ENCODE measurements at places on chromosomes 11 and 22.
A peak's percentile ranks its signal among the peaks of the same experiment; 100 is the strongest.

DNA sequence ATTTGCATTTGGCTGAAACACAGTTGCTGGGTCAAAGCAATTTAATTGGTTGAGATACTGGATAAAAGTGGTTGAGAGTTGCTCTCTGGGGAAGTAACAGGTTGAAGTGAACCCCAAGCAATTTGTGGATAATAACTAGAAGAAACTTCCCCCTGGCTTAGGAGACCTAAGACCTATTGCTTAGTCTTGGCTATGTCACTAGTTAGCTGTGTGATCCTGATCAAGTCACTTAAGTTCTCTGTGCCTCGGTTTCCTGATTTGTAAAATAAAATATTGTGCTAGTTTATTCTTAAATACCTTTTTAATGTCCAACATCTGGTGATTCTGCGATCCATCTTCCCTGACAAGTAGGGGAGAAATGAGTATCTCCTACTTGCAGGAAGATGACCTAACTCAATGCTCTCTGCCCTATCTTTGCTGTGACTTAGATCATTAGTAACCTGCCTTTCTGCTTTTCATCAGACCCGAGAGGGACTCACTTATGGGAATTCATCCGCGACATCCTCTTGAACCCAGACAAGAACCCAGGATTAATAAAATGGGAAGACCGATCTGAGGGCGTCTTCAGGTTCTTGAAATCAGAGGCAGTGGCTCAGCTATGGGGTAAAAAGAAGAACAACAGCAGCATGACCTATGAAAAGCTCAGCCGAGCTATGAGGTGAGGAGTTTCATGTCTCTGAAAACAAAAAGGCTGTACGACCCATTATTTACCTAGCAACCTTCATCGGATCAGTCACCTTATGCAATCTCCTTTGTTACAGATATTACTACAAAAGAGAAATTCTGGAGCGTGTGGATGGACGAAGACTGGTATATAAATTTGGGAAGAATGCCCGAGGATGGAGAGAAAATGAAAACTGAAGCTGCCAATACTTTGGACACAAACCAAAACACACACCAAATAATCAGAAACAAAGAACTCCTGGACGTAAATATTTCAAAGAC is 37.5 kb downstream of the EHF start:
- DNase-seq = no peak

- peak; percentile 47 for DNase-seq
These were observed 31.0 kb upstream of the HMOX1 start for GRCh38 chr22:35349704-35350538.

DNA sequence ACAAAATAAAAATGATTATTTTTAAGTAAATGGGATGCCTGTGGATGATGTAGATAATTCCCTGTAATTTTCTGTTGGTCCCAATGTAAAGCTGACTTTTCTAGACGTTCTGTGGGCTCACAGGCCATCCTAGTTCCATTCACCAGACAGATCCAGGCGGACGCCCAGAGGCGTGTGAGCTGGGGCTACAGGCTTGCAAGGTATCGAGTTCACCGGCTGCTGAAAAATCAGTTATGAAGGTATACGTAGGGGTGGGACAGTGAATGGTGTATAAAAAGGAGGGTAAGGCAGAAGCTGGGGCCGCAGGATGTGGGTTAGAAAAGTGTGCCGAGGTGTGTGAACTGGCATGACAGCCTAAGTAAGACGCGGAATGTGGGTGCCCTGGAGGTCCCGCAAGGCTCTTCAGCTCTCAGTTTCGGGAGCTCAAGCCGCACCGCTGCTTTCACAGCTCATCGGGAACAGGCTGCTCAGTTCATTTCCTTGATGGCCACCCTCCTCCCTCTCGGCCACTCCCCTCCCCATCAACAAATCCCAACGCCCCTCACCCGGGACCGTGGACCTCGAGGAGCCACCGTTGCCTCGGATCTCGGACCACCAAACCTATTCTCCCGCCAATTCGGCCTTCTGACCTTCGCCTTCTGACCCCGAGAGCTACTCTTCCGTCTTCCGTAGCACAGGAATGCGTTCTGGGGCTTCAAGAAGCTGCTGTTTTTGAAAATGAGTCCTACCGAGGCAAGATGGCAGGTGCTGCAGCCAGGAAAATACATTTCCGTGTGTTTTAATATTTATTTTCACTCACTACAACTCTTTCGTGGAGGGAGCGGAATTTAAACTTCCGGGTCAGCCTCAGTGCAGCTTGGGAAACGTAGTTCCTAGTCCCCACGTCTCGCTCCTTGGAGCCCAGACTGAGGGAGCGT is at the start of gene XNDC1N:
Gene XNDC1N (minus strand): TSS at position 775 of the 917 bp plus-strand sequence. CDS start 5,241 bp downstream, outside the sequence.
- DNase-seq = no peak

- no peak for DNase-seq
These were observed 16.8 kb downstream of the MACROD1 start for GRCh38 chr11:64148917-64149617.

GRCh38 chr22:22753526-22754267 is 109.3 kb downstream of the GGTLC2 start:
- peak; percentile 3 for DNase-seq

- DNase-seq = peak; percentile 90
These were observed 11.1 kb downstream of the TXN2 start for GRCh38 chr22:36470162-36470993.

DNA sequence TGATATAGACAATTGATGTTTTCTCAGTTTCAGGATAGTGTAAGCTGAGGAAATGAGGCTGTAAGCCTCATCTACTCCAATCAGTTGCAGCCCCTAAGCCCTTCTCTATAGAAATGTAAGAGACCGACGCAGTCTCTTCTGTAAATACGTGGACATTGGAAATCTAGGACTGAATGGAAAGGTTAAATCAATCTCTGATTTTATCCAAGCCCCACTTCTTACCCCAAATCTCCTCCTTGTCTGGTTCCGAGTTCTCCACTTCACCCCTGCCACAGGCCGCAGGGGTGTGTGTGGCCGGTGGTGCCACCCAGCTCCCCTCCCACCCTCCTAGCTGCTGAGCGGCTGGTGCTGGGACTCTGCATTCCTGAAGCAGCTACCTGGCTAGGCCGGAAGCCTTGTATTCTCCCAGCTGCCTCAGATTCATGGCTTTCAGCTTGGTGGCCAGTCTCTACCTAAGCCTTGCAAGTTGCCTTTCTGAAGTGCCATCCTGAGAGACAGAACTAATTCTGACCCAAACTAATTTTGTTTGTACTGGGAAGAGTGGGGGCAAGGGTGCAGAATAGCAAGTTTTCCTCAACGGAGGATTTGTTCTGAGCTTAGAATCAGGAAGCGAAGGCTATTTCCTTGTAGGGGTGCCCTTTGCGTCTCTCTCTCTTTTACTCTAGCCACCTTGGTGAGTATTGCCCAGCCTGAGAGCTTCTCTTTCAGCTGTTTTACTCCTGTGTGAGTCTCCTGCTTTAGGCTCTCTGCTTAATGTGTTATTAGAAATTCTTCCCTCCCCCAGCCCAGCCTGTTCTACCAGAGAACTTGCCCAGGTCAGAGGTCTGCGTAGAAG is 749 bp downstream of the VWA5A start:
- DNase-seq = no peak

GRCh38 chr11:108491936-108492335 is 6.2 kb downstream of the POGLUT3 start:
- DNase-seq = no peak

- peak; percentile 63 for DNase-seq
These were observed 101.6 kb downstream of the CCDC81 start for GRCh38 chr11:86476109-86476861.

GRCh38 chr11:44371706-44372105 is 61.8 kb upstream of the ALX4 start:
- DNase-seq = no peak

DNA sequence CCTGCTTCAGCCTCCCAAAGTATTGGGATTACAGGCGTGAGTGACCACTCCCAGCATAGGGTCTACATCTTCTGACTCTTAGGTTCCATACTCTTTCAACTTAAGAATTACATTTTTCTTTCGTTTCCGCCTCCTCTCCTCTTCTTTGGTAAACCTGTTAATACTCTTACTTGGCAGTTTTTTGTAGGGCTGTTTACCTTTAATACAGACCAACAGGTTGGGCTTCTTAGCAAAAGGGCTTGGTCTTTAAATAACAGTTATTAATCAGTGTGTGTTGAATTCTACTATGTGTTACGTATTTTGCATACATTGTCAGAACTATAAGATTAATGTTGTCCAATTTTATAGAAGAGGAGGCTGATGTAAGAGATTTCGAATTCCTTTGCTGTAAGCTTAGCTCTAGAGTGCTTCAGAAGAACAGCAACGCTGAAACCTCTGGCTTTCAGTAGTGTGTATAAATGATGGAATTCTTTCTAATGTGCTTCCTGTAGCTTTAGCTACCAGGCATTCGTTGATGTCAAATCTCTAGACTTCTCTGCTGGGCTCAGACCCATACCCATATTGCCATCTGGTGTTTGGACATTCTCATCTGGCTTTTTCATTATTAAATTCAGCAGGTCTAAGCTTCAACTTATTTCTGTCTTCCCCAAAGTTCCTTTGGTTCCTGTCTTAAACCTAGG is 3.1 kb downstream of the FDX1 start:
- DNase-seq = peak; percentile 51

- no peak for DNase-seq
These were observed 60.0 kb downstream of the BARX2 start for GRCh38 chr11:129435499-129436245.

- no peak for DNase-seq
These were observed 14.7 kb downstream of the KCNQ1OT1 start for GRCh38 chr11:2685051-2685450.

GRCh38 chr11:43119275-43119970 is 192.4 kb upstream of the API5 start:
- DNase-seq = no peak

DNA sequence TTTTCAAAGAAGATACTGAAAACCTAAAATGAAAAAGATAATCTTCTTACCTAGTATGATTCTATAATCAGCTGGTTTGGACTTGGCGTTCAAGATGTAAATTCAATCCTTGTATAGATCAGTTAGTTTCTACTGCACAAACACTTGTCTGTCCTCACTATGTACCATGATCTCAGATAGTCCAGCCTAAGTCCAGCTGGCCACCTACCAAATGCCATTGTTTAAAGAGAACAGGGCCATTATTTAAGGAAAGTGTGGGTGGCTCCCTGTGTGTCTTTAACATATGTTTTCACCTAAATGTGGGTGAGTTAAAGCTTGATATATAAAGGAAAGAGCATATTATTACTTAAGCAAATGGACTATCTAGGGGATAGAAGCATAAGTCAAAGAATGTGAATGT is 38.6 kb downstream of the BLID start:
- no peak for DNase-seq

- no peak for DNase-seq
These were observed 11.0 kb downstream of the TANGO2 start for GRCh38 chr22:20031732-20032406.

DNA sequence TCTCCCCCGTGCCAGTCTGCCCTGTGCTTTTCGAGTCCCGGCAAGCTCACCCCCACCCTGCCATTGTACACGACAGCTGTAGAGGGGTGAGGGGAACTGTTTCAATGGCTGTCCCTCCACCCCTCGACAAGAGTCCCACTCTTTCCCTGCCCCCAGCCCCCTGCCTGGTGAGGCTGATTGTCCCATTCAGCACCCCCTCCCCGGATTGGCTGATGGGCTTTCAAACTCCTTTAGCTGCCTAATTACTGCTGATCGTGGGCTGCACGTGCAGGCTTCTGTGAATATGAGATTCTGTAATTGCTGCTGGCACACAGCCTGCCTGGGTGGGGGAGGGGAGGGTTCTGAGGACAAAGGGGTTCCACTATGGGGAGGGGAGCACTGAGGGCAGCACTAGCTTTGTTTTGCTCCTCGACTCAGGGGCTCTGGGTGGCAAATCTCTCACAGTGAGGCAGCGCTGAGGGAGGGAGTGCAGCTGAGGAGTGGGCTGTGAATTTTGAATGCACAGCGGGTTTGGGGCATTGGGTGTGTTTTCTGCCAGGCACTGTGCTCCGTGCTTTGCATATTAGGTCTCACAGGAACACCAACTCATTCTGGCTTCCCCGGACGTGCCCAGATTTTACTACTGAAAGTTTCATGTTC is 42.6 kb upstream of the ACCSL start:
- DNase-seq = no peak

DNA sequence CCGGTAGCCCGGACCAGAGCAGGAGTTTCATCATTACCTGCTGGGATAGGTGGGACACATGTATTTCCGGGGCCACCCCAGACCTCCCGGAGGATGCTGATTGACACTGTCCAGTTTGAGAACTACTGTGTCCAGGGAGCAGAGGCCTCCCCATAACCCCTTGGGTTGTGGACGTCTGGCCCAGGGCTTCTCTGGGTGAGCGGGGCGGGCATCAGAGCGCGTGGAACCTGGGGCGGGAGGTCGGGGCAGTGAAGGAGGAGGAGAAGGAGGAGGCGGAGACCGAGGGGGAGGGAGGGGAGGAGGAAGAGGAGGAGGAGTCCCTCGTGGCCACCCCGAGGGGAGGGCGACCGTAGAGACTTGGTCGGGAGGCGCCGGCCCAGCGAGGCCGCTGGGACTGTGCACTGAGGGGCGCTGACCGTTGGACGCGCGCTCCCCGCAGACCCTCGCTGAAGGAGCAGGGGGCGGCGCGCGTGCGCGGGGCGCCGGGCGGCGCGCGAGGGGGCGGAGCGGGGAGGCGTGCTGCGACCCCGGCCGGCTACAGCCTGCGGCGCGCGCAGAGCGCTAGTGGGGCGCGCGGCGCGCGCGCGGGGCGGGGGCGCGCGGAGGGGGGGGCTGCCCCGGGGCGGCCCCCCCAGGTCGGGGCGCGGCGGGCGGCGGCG is at the start of gene GRK3:
Gene GRK3 (plus strand): TSS at position 356 of the 659 bp plus-strand sequence. CDS start 366 bp downstream, outside the sequence.
- peak; percentile 14 for DNase-seq

GRCh38 chr11:32109138-32109537 is 18.3 kb downstream of the RCN1 start:
- DNase-seq = peak; percentile 69

DNA sequence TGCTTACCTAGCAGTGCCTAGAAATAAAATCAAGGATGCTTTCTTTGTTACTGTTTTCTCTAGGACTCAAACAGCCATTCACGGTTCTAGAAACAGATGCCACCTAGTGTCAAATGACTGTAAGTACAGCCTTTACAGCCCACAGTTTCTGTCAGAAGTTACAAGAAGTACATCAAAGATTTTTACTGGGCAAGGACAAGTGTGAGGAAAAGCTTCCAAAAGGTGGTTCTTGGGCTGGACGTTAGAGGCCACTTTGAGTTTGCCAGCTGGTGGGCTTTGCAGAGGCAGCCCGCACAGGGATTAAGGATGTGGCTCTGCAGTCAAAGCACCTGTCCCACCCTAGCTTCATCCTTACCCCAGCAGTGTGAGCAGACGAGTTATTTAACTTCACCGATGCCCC is 6.9 kb downstream of the KMT5B start:
- peak; percentile 73 for DNase-seq

Measured in astrocyte of the spinal cord (primary cell).